ENCODE measurements at places on chromosomes 7 and 10.

- no peak for DNase-seq
Measured at GRCh38 chr10:1188558-1189135, 132.5 kb downstream of the WDR37 start.

- no peak for DNase-seq
Measured at GRCh38 chr10:33115738-33116719, 158.0 kb upstream of the ITGB1 start.

GRCh38 chr7:158357898-158358821, 229.5 kb downstream of the PTPRN2 start:
- no peak for DNase-seq

- DNase-seq: no peak
Measured at GRCh38 chr10:79435271-79436065, 10.0 kb downstream of the ZCCHC24 start.

- DNase-seq: no peak
Measured at GRCh38 chr10:73093922-73094850, 2.5 kb downstream of the P4HA1 start.

GRCh38 chr10:31701546-31701945, 227.1 kb downstream of the ARHGAP12 start:
- DNase-seq: no peak

DNA sequence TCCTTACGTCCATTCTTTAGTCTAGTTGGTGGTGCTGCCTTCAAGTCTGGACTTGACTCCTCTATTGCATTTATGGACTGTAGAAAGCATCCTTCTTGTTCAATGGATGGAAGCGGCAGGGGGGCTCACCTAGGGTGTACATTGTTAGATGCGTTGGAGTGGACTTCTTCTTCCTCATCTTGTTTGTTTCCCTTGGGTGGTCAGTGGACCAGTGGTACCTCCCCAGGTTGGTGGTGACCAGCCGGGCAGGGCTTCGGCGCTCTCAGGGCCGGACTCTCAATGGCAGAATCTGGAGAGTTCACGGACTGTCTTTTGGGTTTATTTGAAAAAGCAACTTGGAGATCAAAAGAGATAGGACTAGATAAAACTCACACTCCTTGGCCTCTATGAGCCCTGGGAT, 6.2 kb upstream of the BTBD16 start:
- DNase-seq: no peak

- DNase-seq: no peak
Measured at GRCh38 chr7:116464375-116464774, 35.2 kb upstream of the CAV2 start.

DNA sequence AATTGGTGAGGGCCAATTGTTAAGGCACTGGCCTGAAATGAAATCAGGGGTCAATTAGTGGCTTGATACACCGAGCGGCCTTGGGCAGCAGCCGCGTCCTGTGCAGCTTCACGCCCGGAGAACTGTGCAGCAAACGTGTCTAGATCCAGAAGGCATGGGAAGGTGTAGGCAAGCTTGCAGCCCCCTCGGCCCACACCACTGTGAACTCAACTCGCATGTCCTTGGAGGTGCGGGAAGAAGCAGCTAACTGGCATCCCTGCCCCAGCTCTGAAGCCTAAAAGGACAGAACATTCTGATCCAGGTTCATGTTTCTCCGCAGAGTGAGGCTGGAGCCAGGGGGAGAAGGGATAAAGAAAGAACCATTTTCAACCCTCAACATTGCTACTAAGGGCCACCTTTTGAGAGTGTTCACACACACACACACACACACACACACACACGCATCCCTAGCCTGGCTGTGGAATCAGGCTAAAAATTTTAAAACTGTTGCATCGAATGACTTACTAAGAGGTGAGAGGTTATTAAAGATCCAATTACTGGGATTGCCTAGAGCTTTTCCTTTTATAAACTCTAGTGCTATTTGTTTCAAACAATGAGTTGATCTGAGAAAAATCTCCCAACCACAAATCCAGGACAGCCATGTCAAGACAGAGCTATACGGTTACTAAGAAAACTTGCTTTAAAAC, 104.0 kb downstream of the PARP12 start:
- no peak for DNase-seq

Data from stimulated activated CD4-positive, alpha-beta T cell treated with anti-CD3 and anti-CD28 coated beads, TNF-alpha, amount 100 ng/mL, for 4 hours (primary cell).